ENCODE measurements at places on chromosomes 1 and 21.

DNA sequence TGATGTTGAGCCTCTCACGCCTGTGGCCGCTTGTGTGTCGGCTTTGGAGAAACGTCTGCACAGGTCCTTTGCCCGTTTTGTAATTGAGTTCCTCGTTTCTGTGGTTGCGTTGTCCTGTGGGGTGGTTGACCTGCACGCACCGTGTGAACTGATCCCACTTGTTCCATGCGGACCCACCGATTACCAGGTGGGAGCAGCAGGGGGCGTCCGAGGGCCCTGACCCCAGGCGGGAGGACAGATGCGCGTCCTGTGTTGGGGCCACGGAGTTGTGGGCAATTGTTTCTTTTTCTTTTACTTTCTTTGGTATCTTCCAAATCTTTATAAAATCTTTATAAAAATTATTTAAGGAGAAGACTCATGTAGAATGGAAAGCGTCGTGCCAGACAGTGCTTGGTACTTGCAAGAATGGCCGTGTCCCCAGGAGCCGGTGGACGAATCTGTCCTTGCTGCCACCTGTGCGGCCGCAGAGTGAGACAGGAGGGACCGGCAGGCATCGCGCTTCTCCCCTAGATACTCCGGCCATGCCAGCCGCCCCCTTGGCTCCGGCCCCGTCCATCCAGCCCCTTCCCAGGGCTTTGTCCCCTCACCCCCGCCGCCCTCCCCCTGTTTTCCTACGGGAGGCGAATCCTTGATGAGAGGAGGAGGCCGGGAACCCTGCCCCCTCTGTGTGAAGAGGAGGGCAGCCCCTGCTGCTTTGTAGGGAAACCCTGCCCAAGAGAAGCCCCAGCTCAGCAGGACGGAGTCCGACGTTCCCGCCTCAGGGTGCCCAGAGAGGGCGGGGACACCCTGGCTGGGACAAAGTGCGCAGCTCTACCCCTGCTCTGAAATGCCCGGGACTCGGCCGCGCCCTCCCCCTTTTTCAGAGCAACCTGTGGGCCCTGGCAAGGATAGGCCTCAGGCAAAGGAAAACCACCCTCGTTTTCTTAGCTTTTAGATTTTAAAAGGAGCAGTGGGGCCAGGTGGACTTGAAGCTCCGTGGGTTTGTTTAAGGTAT, 41.7 kb downstream of the PRKCZ start:
- DNase-seq = no peak

- DNase-seq = no peak
Observed at GRCh38 chr1:240575981-240576662, 35.8 kb downstream of the GREM2 start.

- DNase-seq = no peak
Observed at GRCh38 chr1:43351421-43352350, 7.1 kb upstream of the CDC20 start.

DNA sequence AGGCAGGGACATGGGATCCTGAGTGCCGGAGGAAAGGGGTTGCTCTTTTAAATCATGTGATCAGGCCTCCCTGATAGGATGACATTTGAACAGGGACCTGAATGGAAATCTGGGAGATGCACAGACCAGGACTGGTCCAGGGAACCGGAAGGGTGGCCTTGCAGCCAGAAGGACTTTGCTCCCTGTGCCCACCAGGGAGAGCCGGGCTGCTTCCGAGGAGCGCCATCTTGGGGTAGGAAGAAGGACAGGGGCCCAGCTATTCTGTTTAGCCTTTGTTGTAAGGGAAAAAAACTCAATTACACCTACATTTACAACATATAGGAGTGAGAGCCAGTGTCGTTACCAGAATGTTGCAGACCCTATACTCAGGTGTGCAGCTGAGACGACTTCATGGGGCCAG, 5.5 kb downstream of the KLHDC7A start:
- no peak for DNase-seq

GRCh38 chr1:183234660-183235476, 48.8 kb downstream of the LAMC2 start:
- peak; percentile 5 for DNase-seq

DNA sequence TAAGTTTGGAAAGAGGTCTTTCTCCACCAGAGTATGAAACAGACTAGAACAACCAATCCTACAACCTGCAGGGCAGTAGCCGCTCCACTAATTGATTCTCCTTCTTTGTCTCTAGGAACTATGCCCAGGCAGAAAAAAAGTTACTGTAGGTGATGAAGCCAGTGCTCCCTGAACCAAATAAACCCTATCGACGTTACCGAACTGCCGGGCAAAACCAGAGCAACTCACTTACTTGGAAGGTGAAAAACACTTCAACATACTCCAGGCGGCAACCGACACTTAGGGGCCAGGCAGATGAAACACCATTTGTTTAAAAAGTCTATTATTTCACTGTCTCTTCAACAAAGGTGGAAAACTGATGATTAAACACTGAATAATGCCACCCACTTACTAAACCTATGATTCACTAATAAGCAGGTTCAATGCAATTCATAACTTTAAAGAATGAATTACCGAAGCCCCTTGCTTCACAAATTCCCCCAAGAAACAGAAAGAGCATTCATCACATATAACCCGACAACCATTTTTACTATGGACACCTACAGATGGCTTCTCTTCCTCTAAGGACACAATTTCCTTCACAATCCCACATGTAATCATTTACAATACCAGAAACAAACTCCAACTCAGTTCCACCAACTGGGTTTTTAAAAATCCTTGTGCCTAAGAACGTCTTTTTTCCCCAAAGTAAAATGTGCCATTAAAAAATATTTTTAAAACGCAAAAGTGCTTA, 1.6 kb downstream of the NRIP1 start:
- no peak for DNase-seq

DNA sequence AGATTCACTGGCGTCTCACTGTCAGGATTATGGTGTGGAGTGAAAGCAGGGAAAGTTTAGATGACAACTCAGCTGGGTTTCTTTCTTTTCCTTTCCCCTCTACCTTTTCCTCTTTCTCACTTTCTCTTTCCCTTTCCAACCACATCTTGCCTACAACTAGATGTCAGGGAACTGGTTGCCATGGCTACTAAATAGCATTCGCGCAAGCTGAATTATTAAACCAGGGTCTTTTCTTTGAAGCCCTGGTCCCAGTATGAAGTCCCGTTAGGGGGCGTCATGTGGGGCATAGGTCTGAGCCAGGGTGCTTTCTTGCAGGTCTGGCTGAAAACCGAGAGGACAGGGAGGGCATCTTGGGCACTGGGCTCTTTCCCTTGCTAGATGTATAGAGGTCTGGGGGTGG, 168.4 kb upstream of the CACNA1E start:
- no peak for DNase-seq

DNA sequence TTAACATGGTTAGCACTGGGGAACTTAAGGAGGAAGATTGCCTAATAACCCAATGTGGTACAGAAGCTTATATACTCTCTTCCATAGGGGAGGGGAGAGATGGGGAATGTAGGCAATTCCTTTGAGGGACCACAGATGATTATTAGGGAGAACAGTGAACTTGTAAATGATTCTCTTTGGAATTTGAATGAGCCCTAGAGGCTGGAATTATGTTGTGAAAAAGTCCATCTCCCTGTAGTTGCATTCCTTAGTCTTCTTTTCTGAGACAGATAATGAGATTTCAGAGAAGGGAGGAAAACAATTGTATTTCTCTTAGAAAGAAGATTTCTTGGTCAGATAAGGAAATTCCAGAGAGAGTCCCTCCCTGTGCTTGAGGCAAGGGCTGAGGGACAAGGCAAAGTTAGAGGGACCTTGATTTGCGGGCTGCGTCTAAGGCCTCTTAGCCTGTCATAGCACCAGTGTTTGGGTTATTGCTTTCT, 89.0 kb upstream of the HMCN1 start:
- DNase-seq = no peak

DNA sequence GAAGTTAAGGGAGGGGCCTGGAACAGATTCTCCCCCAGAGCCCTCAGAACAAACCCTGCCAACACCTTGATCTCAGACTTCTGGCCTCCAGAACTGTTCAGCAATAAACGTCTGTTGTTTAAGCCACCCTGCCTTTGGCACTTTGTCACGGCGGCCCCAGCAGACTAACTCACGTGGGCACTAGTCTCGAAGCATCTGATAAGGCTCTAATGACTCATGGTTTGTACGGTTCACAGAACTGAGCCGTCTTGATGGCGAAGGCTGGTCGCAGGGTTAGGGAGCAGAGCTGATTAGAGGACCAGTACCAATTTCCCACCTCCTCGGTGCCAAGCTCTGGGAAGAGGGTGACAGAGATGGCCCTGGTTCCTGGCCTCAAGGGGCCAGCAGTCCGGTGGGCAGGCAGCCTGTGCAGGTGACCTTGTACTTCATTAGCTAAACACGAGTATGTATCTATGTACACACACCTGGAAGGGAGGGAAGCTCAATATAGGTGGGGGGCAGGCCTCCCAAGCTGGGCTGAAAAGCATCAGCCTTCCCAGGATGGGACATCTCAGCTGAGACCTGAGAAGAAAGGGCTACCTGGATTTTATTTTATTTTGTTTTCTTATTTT, 112.8 kb downstream of the MRPS6 start:
- no peak for DNase-seq

- no peak for DNase-seq
Observed at GRCh38 chr1:77636864-77637263, 45.6 kb downstream of the ZZZ3 start.

GRCh38 chr1:16235944-16236510, 956 bp downstream of the CPLANE2 start:
- peak; percentile 56 for DNase-seq

DNA sequence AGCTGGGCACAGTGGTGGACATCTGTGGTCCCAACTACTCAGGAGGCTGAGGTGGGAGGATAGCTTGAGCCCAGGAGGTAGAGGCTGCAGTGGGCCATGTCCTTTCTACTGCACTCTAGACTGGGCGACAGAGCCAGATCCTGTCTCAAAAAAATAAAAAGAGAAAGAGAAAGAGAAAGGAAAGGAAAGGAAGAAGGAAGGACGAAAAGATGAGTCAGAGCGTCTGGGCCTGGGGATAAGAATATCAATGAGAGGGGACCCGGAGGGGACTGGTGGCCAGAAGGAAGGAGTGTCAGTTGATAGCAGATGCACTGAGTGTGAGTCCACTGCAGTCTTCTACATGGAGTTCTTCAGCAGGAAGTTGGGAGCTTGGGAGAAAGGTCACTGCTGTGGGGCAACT, 75.6 kb downstream of the SYT6 start:
- no peak for DNase-seq

DNA sequence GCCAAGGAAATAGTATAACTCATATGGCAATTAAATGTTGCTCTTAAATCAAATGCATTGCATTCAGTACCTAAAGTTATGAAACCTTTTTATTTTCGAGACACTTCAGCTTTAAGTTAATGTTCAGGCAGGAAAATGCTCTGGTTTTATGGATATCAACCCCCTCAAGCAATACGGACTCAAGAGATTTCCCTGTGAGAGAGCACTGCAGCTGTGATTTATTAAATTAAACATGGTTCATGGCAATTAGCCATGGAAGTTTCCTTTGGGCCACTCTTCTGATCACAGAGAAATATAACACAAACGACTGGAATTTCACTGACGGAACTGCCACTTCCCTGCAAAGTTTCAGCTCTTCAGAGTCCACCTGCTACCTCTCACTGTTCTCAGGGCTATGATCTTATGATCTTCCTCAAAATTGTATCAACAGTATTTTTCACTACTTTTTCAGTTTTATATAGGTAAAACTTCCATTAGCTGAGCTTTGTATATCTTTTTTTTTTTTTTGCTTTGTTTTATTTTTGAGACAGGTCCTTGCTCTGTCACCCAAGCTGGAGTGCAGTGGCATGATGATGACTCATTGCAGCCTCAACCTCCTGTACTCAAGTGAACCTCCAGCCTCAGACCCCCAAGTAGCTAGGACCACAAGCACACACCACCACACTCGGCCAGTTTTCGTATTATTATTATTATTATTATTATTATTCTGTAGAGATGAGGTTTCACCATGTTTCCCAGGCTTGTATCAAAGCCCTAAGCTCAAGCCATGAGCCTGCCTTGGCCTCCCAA, 923.1 kb upstream of the TMPRSS15 start:
- DNase-seq = no peak

DNA sequence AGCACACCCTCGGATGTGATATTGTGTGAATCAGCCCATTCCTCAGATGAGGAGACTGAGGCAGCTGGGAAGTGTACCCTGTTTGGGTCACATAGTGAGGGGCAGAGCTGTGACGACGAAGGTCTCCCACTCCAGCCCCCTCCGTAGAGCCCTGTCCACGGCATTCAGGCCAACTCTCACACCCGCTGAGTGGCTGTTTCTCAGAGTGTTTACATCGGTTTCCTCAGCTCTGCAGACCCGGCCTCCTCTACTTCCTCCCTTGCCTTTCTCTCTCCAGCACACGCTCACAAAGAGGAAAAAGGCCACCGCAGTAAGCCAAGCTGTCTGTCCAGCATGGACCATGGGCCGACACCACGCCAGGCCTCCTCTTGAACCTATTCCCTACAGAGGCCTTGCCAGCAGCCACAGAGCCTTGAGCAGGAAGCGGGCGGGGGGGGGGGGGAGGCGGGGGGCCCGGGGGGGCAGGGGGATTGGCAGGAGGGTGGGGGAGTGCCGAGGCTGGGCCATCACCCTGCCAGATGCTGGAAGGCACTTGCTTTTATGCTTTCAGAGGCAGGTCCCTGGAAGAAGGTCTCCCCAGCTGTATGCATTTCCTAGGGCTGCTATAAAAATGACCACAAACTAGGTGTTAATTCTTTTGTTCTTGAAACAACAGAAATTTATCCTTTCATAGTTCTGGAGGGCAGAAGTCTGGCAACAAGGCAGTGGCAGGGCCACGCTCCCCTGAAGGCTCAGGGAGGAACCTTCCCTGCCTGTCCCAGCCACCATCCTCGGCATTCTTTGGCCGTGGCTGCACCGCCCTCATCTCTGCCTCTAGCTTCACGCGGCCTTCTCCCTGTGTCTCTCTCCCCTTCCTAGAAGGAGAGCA, 178.4 kb downstream of the PSMG1 start:
- DNase-seq = no peak

DNA sequence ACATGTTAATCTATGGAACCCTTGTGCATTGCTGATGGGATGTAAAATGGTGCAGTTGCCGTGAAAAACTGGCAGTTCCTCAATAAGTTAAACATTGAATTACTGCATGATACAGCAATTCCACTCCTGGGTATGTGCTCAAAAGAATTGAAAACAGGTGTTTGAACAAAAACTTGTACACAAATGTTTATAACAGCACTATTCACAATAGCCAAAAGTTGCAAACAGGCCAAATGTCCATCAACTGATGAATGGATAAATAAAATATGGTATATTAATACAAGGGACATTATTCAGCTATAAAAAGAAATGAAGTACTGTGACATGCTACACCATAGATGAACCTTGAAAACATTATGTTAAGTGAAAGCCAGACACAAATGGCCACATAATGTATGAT, 17.7 kb upstream of the SRSF10 start:
- no peak for DNase-seq

DNA sequence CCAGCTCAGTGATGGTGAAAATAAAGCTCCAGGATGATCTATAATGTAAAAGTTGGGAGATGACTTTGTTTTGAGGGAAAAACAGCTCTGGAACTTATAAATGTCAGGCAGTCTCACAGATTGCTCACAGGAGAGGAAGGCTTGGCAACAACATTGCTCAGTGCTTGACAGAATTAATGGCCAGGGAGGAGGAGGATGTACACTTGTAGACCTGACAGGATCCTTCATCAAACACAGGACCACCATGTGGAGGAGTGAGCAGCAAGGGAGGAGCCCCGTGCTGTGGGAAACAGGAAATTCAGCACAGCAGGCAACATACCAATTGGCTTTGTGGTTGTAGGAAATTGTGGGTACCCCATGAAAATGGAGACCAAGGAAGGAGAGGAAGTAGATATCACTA, 291.8 kb upstream of the CAMK1G start:
- no peak for DNase-seq

Data from NCI-H1694 (cell line).